Fibroblast of mammary gland (primary cell): ENCODE measurements at places on chromosomes 13 and 19.

- DNase-seq: no peak
These were observed 127.5 kb downstream of the KCTD12 start for GRCh38 chr13:76758738-76759137.

GRCh38 chr13:24050292-24050711 is 110.2 kb upstream of the SPATA13 start:
- DNase-seq: peak; percentile 81

GRCh38 chr19:12867120-12868099 is 13.8 kb downstream of the DNASE2 start:
- DNase-seq: peak; percentile 45

- DNase-seq: no peak
These were observed 11.1 kb upstream of the SLC7A9 start for GRCh38 chr19:32880622-32881021.

GRCh38 chr13:95181586-95181985 is 119.7 kb downstream of the ABCC4 start:
- DNase-seq: no peak

GRCh38 chr13:91167706-91168385 is 179.6 kb upstream of the MIR17HG start:
- DNase-seq: no peak

DNA sequence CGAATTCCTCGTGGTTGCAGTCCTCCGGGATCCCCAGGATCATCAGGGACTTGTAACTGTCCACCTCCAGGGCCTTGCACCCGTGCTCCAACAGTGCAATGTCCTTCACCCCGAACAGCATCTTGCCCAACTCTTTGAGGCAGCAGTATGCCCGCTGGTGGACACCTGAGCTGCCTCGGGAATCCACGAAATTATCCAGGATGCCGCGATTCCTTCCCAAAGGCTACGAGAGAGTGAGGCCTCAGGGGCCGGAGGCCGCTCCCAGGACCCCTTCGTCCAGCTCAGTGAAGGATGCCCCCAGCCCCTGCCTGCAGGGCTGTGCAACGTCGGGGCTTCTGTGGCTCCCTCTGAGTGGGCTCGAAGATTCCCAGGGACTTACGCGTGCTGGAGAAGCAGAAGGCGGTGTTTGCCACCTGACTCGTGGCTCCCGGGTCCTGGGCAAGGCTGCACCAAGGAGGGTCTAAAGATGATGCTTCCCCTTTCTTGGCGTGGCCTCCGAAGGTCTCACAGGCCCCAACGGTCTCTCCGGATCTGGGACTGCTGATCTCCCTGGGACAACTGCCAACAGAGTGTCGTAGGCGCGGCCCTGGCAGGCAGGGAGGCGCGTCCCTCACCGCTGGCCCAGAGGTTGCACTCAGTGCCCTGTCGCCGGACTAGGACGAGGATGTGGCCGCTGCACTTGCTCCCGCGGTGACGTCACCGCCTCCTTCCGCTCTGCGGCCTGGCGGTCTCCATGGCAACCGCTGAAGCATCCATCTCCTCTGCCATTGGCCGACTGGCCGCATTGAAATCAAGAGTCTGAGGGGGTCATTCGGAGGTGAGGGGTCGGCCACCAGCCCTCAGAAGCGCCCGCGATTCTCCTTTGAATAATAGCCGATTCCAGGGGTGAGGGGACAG is at the start of gene PNMA8C:
Gene PNMA8C, minus strand, starts transcription at position 698 of the 897 bp plus-strand sequence. Its CDS starts 577 bp downstream, at position 121.
- DNase-seq: peak; percentile 45

- peak; percentile 80 for DNase-seq
These were observed 2.3 kb downstream of the FUT2 start for GRCh38 chr19:48698046-48698445.

DNA sequence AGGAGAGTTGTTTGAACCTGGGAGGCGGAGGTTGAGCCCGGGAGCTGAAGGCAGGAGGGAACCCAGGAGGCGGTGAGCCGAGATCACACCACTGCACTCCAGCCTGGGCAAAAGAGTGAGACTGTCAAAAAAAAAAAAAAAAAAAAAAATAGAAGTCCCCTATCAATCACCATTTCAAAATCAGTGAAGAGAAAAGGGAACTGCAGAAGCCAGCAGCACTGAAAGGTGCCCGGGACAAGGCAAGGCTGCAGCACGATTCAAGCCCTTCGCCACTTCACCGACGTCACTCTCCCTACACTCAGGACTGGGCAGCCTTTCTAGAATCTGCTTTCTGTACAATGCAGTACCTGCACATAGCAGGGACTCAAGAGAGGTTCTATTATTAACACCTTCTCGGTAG is 21.9 kb upstream of the USP12 start:
- no peak for DNase-seq

GRCh38 chr19:19051478-19052213 is 12.1 kb upstream of the SLC25A42 start:
- DNase-seq: no peak

GRCh38 chr13:78326633-78327032 is 276.7 kb downstream of the POU4F1 start:
- peak; percentile 23 for DNase-seq

DNA sequence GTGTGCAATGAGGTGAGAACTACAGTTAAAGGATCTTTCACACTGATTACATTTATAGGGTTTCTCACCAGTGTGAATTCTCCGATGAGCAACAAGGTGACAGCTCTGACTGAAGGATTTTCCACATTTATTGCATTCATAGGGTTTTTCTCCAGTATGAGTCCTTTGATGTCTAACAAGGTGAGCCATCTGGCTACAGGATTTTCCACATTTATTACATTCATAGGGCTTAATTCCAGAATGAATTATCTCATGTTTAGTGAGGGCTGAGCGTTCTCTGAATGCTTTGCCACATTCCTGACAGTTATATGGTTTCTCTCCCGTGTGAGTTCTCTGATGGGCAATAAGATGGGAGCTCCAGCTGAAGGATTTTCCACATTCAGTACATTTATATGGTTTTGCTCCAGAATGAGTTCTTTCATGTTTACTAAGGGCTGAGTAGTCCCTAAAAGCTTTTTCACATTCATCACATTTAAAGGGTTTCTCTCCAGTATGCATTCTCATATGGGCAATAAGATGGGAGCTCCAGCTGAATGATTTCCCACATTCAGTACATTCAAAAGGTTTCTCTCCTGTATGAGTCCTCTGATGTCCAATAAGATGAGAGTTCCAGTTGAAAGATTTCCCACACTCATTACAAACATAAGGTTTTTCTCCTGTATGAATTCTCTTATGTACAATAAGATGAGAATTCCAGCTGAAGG is 4.4 kb upstream of the C19orf18 start:
- DNase-seq: peak; percentile 8

- no peak for DNase-seq
These were observed 12.9 kb downstream of the FXYD5 start for GRCh38 chr19:35167251-35168119.

DNA sequence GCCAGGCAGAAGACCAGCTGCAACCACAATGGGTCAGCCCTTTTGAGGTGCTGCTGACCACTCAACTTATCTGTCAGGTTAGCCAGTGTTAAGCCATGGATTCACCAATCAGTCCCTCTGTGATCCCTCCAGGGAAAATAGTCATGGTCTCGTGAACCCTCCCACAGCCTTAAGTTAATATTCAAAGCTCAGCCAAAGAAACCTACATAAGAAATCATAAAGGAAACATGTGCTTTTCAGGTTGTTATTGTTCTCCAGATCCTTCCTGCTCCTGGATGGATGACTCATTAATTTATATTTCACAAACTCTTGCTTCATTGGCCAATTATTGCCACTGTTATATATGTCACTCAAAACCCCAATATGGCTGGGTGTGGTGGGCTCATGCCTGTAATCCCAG is 161.9 kb downstream of the B3GLCT start:
- peak; percentile 24 for DNase-seq

GRCh38 chr13:57044910-57045309 is 95.8 kb upstream of the PRR20A start:
- no peak for DNase-seq

- peak; percentile 92 for DNase-seq
These were observed 506.7 kb upstream of the PCDH9 start for GRCh38 chr13:67736646-67737420.

- no peak for DNase-seq
These were observed 907.4 kb downstream of the UQCRFS1 start for GRCh38 chr19:28305513-28305912.

GRCh38 chr13:47459512-47459911 is 541.6 kb downstream of the SUCLA2 start:
- peak; percentile 67 for DNase-seq

GRCh38 chr19:52599241-52599640 is 29.2 kb downstream of the ZNF701 start:
- no peak for DNase-seq

- DNase-seq: no peak
These were observed 31.0 kb downstream of the CRYL1 start for GRCh38 chr13:20494656-20495055.

DNA sequence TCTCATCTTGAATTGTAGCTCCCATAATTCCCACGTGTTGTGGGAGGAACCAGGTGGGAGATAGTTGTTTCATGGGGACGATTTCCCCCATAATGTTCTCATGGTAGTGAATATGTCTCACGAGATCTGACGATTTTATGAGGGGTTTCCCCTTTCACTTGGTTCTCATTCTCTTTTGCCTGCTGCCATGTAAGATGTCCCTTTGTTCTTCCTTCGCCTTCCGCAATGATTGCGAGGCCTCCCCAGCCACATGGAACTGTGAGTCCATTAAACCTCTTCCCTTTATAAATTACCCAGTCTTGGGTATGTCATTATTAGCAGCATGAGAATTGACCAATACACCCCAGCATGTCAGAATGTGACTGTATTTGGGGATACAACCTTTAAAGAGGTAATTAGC is 3.9 kb upstream of the FPR1 start:
- no peak for DNase-seq

DNA sequence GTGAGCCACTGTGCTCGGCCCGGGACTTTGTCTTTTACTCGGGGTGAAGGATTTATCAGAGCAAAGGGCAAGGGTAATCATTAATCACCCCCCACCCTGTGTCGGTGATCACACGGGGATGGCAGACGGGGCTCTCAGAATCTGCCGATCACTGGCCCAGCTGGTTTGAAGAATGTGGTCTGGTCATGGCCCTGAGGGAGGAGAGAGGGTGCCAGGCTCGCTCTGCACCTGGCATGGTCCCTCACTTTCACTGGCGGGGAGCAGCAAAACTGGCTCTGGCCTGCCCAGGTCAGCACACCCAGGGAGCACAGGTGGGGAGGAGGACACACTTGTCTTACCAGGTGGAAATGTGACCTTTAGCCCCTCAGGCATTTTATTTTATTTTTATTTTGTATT is 10.2 kb downstream of the REEP6 start:
- DNase-seq: no peak

DNA sequence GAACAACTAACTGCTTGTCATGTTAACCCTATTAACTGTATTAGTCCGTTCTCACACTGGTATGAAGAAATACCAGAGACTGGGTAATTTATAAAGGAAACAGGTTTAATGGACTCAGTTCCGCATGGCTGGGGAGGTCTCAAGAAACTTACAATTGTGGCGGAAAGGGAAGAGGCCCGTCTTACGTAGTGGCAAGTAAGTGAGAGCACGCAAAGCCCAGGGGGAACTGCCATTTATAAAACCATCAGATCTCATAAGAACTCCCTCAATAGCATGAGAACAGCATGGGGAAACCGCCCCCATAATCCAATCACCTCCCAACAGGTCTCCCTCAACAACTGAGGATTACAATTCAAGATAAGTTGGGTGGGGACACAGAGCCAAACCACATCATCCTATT is 34.7 kb downstream of the PHF11 start:
- DNase-seq: no peak

GRCh38 chr13:79998381-79998880 is 342.5 kb downstream of the SPRY2 start:
- DNase-seq: peak; percentile 20

- peak; percentile 8 for DNase-seq
These were observed 15.1 kb upstream of the CACNG8 start for GRCh38 chr19:53947624-53948023.

DNA sequence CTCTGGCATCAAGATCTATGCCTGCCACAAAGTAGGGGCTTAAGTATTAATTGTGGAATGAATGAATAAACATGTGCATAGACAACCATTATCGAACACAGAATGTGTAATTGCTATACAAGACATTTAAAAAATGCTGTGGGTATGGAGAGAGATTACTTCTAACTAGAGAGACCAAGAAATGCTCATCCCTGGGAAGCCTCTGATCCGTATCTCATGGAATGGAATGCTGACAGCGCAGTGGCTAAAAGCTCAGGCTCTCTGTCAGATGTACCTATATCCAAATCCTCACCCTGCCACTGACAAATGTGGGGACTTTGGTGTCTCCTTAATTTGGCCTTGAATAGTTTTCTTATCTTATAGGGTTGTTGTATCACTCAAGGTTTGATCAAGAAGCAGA is 22.7 kb upstream of the MBNL2 start:
- DNase-seq: no peak

DNA sequence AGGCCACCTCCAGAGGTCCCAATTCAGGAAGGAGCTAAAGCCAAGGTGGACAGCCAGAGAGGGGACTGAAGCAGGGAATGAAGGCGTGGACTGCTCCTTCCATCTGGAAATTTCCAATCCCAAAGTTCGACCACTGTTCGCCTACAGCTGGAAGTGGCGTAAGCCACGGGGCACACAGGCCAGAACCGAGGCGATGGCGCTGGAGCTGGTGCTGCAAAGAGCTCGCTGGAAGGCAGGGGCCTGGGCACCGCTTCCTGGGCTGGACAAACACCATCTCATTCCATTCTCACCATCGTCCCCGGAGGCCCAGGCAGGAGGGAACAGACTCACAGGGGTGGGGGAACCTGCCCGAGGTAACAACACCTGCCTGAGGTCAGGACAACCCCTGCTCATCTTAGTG is 4.2 kb downstream of the MAP2K2 start:
- DNase-seq: no peak

DNA sequence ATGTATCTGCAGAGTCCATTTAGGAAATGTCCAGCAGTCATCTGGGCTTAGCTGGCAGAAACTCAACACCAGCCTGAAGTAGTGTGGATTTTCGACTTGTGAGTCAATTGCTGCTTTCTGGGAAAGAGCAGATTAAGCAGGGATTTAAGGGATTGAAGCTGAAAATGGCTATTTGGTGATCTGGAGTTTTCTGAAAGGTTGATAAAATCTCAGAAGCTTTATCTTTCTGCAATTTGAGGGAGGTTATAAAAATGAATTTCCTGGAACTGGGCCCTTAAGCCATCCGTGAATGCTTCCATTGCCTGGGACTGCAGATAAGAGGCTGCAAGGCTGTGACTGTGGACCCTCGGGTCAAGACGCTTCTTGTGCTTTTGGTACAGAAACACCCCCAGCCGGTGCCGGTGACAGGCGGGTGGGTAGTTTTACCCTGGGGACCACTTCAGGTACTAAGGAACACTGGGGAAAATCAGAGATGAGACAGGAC is 61.5 kb downstream of the COL4A1 start:
- peak; percentile 85 for DNase-seq

DNA sequence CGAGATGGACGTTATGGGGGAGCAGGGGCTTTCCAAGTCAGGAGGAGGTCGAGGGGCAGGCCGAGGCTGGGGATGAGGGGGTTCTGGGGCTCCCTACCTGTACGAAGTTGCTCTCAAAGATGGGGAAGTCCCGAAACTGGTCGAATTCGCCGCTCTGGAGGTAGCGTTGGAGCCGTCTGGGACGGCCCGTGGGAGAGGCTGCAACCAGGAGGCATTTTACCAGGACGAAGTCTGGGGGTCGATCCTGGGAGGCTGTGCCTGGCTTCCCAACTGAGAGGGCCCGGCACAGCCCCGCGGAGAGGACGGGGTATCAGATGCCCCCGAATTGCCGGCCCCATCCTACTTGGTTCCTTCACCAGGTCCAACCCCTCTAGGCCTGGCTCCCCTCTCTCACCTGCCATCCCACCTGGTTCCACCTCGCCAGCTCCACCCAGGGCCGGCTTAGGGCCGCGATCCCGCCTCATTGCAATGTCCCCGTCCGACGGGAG is 527 bp upstream of the EMC10 start:
- no peak for DNase-seq
